Activated T-cell treated with anti-CD3 and anti-CD28 coated beads, Interleukin-2, amount 50 U/mL, for 4 hours (primary cell): ENCODE measurements at places on chromosomes 2 and 18. TPM values are rescaled to one million over a fixed set of nuclear protein-coding genes. Genes with fewer than 3 reads are reported as not detected.
A peak's percentile ranks its signal among the peaks of the same experiment; 100 is the strongest.

DNA sequence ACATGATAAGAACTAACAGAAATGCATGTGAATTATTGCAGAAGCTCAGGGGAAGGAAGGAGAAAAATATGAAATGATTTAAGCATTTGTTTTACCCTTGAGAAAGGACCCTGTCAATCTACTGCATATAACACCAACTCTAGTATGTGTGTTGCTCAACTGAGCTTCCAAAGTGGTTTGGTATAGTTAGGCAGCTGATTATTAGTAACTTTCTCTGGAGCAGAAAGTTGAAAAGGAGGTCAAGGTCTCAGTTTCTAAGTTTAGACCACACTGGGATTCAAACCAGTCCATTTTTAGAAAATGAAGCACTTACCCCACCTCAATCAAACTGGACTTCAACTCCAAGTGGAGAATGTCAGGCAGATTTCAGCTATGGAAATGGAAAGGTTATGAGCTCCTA lies 123.3 kb upstream of the CDC42EP3 start:
- DNase-seq, result no peak

- DNase-seq, result no peak
These were observed 408.0 kb upstream of the RGPD4 start for GRCh38 chr2:107418708-107419107.

DNA sequence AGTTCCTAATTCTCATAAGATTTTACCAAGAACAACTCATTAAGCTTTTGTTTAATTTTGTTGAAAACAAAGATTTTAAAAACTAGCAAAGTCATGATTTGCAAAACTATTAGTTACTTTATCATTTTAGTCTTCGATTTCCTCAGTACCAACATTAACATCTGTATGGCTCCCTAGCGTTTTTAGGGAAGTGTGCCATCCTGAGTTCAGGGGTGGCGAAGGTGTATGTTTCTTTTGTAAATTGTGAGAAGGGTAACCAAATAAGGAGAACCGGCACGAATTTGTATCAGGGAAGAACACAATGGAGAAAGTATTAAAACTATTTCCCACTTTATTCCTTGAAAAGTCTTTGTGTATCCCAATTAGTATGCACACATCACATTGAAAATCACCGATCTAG lies 419.9 kb downstream of the DSC3 start:
- DNase-seq, result no peak

DNA sequence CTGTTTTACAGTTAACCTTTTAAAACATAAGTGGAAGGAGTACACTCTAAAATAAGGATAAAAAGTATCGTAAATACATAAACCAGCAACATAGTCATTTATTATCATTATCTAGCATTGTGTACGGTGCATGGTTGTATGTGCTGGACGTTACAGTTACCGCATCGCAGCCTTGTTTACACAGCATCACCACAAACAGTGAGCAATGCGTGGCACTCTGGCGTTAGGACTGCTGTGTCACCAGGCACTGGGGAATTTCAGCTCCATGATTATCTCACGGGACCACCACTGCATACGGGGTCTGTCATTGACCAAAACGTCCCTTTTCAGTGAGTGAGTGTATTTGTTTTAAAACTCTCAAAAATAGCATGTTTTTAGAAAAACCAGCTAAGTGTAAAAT lies 103.0 kb upstream of the SNTG2 start:
- no peak for DNase-seq

DNA sequence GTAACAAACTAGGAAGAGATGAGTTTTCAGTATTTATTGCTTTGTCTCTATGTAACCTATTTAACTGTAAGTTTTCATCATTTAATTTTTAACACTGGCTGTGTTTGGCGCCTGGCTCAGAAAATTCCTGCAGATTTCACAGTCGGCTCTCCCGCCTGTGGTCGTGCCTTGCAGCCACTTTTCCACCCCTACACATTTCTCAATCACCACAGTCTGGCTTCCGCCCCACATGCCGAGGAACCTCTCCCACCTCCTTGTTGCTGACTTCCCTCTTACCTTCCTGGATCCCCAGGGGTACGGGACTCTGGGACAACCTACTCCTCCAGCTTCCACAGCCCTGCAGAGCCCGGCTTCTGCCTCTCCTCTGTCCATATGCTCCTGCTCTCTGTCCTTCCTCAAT lies 41.6 kb upstream of the MGAT4A start:
- no peak for DNase-seq

DNA sequence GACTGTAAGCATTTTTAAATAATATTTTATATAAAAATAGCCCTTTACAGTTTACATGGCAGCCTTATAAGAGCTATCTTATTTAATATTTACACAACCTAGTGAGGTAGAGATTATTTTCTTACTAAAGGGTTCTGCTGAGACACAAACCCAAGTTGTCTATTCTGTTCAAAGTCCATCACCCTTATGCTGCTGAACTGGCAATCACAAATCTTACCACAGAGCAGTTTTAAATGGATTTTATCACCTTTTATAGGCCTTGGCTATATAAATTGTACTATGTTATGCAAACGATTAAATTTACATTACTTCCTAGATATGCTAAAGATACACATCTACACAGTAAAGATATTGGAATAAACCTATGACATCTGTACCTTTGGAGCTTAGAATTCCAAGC lies 40.7 kb downstream of the RBM45 start:
- no peak for DNase-seq

GRCh38 chr2:96962567-96963203 lies 23.7 kb downstream of the FAM178B start:
- DNase-seq, result peak; percentile 68

GRCh38 chr2:76613330-76613729 lies 902.6 kb upstream of the GCFC2 start:
- DNase-seq, result no peak

The ZSCAN30 gene
- 5.0 TPM for total RNA-seq

The CCDC141 gene
- 0.84 TPM for total RNA-seq

The WDR35 gene
- total RNA-seq, result 8.6 TPM

The FHOD3 gene
- total RNA-seq, result not detected
